ENCODE measurements at places on chromosomes 3 and 15. TPM values are rescaled to one million over a fixed set of nuclear protein-coding genes. Genes with fewer than 3 reads are reported as not detected.
A peak's percentile ranks its signal among the peaks of the same experiment; 100 is the strongest.

GRCh38 chr3:72361990-72362389 is 486.3 kb downstream of the SHQ1 start:
- DNase-seq: no peak

GRCh38 chr3:40938591-40938990 is 260.7 kb upstream of the CTNNB1 start:
- no peak for DNase-seq

Gene CCR1
- 40.9 TPM for total RNA-seq

GRCh38 chr15:52028431-52029093 is 9.5 kb downstream of the MAPK6 start:
- no peak for DNase-seq

Gene STX19
- total RNA-seq: 2.8 TPM

- DNase-seq: no peak
Measured at GRCh38 chr3:99665017-99665416, 26.6 kb downstream of the COL8A1 start.

Gene PAK6
- total RNA-seq: 5.7 TPM

DNA sequence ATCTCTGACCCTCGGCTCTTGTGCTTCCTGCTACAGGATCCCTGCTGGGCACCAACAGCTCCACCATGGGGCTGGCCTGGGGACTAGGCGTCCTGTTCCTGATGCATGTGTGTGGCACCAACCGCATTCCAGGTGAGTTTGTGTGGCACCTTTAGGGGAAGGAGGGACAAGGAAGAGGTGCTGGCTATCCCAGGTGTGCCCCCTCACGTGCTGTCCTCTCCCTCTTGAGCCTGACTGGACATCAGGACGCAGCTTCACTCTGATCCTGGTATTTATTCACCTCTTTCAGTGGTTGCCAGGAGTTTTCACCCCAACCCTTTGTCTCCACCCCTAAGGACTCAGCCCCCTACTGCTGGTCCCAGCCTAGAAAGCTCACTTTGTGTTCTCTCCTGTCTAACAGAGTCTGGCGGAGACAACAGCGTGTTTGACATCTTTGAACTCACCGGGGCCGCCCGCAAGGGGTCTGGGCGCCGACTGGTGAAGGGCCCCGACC is 960 bp downstream of the THBS1 start:
- DNase-seq: peak; percentile 80

DNA sequence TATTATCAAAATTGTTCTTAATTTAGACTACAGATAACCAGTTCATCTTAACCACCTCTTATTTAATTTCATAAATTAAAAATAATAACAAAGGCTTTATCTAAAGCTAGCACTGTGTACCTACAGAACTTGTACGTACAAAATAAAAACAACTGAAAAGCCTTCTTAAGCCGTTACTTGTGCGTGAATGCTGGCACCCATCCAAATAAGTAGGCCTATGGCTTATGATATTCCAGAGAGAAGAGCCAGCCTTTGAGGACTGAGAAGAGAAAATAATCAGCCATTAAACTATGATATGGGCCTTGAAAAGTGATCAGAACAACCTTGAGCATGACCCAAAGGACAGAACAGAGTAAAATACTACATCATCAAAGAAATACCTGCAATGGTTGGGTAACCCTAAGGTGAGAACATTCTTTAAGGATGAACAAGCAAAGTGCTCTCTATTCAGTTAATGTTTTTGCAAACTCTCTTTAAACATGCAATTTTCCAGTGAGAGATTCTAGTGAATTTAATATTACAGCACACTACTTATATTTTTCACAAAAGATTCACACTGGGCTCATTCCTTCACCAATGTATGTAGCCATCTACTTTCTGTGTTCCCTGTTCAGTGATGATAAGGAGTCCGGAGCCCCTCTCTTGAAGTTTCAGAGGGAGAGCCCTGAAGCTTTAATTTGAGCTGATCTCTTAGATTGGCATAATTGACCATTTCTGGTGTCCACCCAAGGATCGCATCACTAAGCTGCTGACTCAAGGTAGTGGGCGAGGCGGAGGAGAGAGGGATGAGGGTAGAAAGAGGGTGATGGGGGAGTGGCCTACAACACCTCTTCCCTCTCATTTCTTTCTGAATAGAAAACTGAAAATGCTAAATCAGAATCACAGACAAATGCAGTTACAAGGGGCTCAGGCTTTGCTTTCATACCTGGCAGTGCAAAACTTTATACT is 7.7 kb upstream of the ACTC1 start:
- DNase-seq: no peak

Gene CCDC13
- total RNA-seq: 0.87 TPM

GRCh38 chr15:73333001-73333400 is 35.8 kb downstream of the HCN4 start:
- DNase-seq: no peak

Gene LINGO1
- total RNA-seq: 0.98 TPM

DNA sequence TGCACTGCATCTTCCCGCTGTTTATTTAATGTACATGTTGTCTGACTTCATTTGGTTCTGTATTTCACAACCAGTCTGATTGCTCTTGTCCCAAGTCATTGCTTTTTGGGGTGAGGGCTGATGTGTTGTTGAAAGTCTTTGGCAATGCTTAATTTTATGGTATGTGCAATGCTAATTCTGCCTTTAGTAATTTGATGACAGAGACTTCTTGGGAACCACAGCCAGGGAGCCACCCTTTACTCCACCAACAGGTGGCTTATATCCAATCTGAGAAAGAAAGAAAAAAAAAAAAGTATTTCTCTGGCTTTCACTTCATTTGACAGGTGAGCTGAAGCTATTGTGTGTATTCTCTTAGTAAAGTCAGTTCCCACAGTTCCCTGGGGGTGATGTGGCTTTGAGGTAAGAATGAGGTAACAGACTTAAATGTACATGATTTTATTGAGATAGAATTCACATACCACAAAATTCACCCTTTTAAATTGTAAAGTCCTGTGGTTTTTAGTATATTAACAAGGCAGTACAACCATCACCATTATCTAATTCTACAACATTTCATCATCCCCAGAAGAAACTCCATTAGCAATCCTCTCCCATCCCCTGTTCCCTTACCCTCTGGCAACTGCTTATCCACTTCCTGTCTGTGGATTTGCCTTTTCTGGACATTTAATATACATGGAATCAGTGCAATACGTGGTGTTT is 97.3 kb downstream of the SLCO3A1 start:
- DNase-seq: no peak

DNA sequence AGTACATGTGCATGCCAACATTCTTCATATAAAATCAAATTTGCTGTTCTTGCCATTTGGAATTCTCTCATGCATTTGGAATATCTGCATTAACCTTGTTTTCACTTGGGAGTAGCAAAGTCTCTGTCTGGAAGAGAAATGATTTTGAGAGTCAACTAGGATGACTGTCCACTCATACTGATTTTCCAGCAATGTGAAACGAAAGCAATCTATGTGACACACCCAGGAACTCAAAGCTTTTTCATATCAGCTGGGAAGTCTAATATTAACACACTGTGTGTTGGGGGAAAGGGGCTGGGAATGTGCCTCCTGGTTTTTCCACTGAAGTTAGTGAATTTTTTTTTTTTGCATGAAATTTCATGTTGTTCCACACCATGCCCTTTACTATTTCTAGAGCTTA is 124.9 kb downstream of the DUT start:
- DNase-seq: no peak

- no peak for DNase-seq
Measured at GRCh38 chr3:110697961-110698360, 373.7 kb upstream of the NECTIN3 start.

DNA sequence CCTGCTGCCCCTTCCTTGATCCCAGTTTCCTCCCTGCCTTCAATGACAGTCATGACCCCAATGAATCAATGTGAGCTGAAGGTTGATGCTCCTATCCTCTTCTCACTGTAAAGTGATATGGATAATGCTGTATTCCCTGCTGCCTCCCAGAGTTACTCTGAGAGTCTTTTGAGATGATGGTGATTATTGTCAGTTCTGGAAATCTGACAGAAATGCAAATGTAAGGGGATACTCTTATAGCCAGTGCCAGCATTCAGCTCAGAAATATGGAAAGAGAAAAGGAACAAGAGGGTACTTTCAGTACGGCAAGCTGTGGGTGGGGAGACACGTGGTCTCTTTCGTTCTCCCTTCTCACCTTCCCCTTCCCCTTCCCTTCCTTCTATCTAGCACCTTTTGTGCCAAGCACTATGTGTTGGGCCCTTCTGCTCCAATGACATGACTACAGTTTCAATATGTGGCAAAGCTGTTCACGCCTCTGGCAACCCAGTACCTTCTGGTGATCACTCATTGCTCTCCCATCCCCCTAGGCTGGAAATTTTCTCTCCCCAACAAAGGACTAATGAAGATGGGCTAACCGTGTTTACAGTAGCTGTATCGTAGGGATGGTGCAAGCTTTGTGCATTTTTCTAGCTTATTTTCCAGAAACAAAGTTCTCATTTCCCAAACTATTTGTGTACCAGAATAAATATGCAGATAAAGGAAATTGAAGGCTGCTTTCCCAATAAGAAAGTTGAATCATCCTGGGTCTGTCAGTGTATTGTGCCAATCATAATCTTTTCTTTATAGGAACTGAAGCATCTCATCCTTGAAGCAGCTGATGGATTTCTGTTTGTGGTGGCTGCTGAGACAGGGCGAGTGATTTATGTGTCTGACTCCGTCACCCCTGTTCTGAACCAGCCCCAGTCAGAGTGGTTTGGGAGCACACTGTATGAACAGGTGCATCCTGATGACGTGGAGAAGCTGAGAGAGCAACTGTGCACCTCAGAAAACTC is 70.3 kb downstream of the ARNT2 start:
- no peak for DNase-seq

DNA sequence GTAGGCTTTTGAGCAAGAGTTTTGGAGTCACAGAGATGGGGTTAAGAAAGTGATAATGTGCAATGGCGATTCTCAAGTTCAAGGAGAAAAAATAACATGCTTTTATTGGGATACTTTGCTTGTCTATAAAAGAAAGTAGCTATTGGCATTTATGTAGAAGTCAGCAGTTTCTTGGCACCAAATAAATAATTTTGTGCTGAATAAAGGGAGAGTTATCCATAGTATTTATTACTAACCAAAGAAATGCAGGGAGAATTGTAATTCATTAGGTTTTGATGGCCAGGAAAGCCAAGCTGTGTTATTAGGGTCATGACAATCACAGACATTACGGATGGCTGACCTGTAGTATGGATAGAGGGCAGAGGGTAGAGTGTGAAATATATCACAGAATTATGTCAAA is 33.1 kb downstream of the BTD start:
- no peak for DNase-seq

- no peak for DNase-seq
Measured at GRCh38 chr15:101482526-101483371, 6.8 kb downstream of the PCSK6 start.

GRCh38 chr3:72530426-72530825 is 317.8 kb downstream of the SHQ1 start:
- DNase-seq: no peak

Gene REC114
- not detected for total RNA-seq

- peak; percentile 83 for DNase-seq
Measured at GRCh38 chr15:65101411-65101890, 13.5 kb downstream of the UBAP1L start.

- no peak for DNase-seq
Measured at GRCh38 chr3:6260551-6261191, 600.2 kb upstream of the GRM7 start.

DNA sequence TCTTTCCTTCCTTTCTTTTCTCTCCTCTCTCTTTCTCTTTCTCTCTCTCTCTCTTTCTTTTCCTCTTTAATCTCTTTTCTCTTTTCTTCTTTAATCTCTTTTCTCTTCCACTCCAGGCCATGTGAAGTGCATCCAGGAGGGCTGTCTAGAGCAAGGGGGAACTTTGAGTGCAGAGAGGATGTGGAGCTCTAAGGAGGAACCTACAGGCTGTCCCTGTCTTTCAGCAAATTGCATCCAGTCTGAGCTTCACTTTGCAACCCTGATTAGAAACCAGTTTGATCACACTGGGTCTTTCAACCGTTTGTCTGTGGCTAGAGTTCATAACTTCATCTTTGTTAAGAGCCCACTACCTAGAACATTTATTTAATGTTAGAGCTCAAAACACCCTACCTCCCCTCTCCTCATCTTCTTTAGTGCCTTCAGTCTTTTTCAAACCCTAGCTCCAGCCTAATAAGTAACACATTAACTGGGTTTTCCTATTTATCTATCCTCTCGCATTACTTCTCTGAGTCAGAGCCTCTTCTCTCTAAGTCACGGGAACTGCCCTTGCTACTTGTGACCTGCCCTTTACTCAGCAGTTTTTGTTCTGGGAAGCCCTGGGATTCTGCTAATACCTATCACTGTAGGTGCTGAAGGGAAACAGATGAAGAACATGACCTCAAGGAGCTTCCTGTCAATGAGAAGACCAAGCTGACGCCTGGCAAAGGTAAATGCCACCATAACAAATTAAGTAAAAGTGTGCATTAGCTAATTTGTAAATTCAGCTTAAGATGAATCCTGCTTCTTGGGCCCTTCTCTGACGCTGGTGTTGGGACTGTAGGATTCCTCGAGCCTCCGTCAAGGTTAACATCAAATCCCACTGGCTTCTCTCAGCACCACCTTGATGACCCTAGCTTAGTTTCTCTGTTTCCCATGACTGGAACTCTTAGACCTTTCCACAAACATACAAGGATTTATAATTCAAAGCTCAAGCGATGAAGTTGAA is at the start of gene GCNT3:
Gene GCNT3, plus strand, starts transcription at position 508 of the 985 bp plus-strand sequence. CDS start 6,456 bp downstream, outside the sequence.
- DNase-seq: no peak

Gene XYLB
- total RNA-seq: 3.1 TPM

Gene FILIP1L
- 43.2 TPM for total RNA-seq

Gene CPNE9
- 0.90 TPM for total RNA-seq

Gene LIPC
- 0.64 TPM for total RNA-seq

Gene GPR149
- not detected for total RNA-seq

- no peak for DNase-seq
Measured at GRCh38 chr15:69531665-69532027, 79.0 kb downstream of the RPLP1 start.

DNA sequence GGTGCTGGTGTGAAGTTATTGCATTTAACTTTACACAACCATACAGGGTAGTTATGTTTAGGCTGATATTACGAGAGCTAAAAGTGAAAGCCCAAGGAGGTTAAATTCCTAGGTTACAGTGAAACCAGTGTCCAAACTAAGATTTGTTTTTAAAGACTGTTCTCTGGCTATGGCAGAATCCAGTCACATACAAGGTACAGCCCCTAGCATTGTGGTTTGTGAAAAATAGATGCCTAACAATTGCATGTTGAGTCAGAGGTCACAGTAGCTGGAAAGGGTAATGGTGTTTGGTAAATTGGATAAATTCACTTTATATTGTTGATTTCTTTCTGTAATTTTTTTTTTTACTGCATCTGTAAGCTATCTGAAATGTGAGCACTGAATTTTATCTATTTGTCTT is 614.6 kb upstream of the TBL1XR1 start:
- no peak for DNase-seq

- DNase-seq: no peak
Measured at GRCh38 chr15:31552482-31553099, 226.0 kb downstream of the KLF13 start.

DNA sequence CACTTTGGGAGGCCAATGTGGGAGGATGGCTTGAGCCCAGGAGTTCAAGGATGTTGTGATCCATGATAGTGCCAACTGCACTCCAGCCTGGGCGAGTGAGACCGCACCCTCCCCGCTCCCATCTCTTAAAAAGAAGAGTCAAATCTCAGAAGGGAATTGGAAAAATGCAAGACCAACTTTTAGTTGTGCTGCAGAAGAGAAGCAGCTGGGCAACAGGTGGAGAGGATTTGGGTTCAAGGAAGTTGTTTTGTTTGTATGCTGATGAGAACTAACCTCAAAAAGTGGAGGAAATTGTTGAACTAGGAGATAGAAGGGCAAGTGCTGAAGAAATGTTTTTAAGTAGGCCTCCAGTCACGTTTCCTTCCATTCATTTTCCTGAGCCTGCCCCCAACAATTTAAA is 12.8 kb upstream of the PDCD7 start:
- no peak for DNase-seq

GRCh38 chr3:57393977-57394376 is 101.5 kb upstream of the ASB14 start:
- DNase-seq: no peak

Gene EEFSEC
- 15.3 TPM for total RNA-seq
